ENCODE measurements at places on chromosomes 7 and 10. TPM values are rescaled to one million over a fixed set of nuclear protein-coding genes. Genes with fewer than 3 reads are reported as not detected.

- peak overlapping the region; percentile 79 for H3K27ac ChIP-seq
- H3K4me3 ChIP-seq, result no peak overlapping the region
- peaks cover 8% of the 10 kb centered on the region for H3K4me1 ChIP-seq
- no peak for DNase-seq
Measured at GRCh38 chr7:7946486-7946885, 22.1 kb upstream of the GLCCI1 start.

- H3K27me3 ChIP-seq, result no peaks in the 10 kb centered on the region
- peaks cover 71% of the 10 kb centered on the region for H3K4me1 ChIP-seq
- peaks cover 22% of the 10 kb centered on the region for H3K36me3 ChIP-seq
- H3K27ac ChIP-seq, result no peak overlapping the region
Measured at GRCh38 chr7:87206361-87206760, 13.2 kb downstream of the TMEM243 start.

PAPSS2 gene
- 0.05 TPM for polyA plus RNA-seq

GRCh38 chr10:19204246-19204917 lies 155.8 kb downstream of the MALRD1 start:
- H3K36me3 ChIP-seq, result no peaks in the 10 kb centered on the region
- no peaks in the 10 kb centered on the region for H3K27me3 ChIP-seq
- H3K27ac ChIP-seq, result no peak overlapping the region
- no peak overlapping the region for H3K4me3 ChIP-seq

SLC39A12 gene
- polyA plus RNA-seq, result not detected

- peaks cover 21% of the 10 kb centered on the region for H3K4me1 ChIP-seq
- H3K4me3 ChIP-seq, result no peak overlapping the region
- no peaks in the 10 kb centered on the region for H3K36me3 ChIP-seq
Measured at GRCh38 chr7:96833676-96834453, 124.2 kb upstream of the SEM1 start.

DNA sequence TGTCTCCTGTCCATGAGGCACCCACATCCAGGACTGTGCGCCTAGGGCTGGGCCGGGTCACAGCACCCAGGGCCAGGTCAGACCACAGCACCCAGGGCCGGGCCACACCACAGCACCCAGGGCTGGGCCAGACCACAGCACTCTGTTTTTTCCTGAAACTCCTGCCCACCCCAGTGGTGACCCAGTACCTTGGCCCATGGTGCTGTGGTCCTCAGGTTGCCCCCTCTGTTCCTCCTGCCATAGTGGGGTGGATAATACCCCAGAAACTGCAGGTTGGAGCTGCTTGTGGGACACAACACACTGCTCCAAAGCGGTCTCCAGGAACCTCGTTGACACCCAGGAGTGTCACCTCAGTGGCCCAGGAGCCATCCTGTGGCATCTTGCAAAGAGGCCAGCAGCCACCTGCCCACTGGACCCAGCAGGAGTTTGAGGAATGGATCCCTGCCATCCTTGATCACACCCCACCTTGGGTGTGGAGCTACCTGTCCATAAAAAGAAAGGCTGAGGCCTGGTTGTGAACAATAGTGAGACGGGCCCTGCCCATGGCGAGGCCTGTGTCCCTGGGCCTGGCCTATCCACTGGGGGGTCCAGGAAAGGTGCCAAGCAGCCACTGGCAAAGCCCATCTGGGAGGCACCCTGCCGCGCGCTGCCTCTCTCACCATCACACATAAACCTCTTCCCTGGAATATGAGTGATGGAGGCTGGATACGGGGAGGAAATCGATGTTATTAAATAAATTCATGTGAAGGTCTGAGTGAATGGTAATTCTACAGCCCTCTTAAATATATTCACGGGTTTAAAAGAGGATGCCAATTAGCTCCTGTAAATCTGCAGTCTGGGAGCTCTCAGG lies 89.0 kb downstream of the NKX6-2 start:
- DNase-seq, result no peak
- peaks cover 6% of the 10 kb centered on the region for H3K4me1 ChIP-seq
- H3K27me3 ChIP-seq, result no peaks in the 10 kb centered on the region
- H3K4me3 ChIP-seq, result no peak overlapping the region

- no peaks in the 10 kb centered on the region for H3K36me3 ChIP-seq
- no peaks in the 10 kb centered on the region for H3K27me3 ChIP-seq
- H3K4me3 ChIP-seq, result no peak overlapping the region
- H3K27ac ChIP-seq, result no peak overlapping the region
- H3K4me1 ChIP-seq, result no peaks in the 10 kb centered on the region
Measured at GRCh38 chr10:106226142-106226541, 938.4 kb downstream of the SORCS1 start.

DNA sequence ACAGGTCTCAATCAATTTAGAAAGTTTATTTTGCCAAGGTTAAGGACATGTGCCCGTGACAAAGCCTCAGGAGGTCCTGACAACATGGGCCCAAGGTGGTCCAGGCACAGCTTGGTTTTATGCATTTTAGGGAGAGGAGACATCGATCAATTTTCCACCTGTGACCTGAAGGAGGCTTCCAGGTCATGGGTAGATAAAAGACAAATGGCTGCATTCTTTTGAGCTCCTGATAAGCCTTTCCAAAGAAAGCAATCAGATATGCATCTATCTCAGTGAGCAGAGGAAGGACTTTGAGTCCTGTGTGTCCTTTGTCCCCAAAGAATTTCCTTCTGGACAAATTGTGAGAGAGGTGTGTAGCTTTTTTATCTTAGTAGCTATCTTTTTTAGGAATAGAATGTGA lies 15.8 kb downstream of the LRRC72 start:
- H3K36me3 ChIP-seq, result no peaks in the 10 kb centered on the region
- no peak overlapping the region for H3K27ac ChIP-seq
- DNase-seq, result no peak
- no peaks in the 10 kb centered on the region for H3K4me1 ChIP-seq
- H3K27me3 ChIP-seq, result no peaks in the 10 kb centered on the region

DNA sequence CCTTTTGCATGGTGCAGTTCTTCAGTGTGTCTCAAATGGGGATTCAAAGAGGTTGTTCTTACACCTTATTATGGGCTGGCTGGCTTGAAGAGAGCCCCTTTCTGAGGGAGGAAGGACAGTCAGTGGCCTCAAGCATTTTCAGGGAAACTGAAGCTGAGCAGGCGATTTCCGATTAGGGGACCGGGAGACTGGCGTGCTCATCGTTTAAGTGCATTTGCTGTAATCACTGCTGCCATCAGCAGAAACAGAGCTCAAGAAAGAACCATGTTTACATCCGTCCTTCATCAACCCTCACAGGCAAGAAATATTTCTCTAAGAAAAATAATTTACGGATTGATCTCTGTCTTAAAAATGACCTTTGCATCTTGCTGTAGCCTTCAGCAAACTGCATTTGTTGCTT lies 32.2 kb downstream of the DNAJB6 start:
- H3K27me3 ChIP-seq, result no peaks in the 10 kb centered on the region
- no peak overlapping the region for H3K4me3 ChIP-seq
- no peak for DNase-seq
- H3K27ac ChIP-seq, result no peak overlapping the region
- peaks cover 20% of the 10 kb centered on the region for H3K4me1 ChIP-seq
- H3K36me3 ChIP-seq, result peaks cover 32% of the 10 kb centered on the region

GRCh38 chr7:138000081-138000701 lies 1.7 kb downstream of the CREB3L2 start:
- no peaks in the 10 kb centered on the region for H3K27me3 ChIP-seq
- peaks cover 46% of the 10 kb centered on the region for H3K4me1 ChIP-seq
- peak overlapping the region; percentile 94 for H3K27ac ChIP-seq
- no peak for DNase-seq
- peak overlapping the region; percentile 94 for H3K4me3 ChIP-seq

GRCh38 chr10:30553018-30553625 lies 76.4 kb downstream of the LYZL2 start:
- H3K27ac ChIP-seq, result no peak overlapping the region
- no peaks in the 10 kb centered on the region for H3K27me3 ChIP-seq
- H3K4me1 ChIP-seq, result peaks cover 3% of the 10 kb centered on the region

- no peaks in the 10 kb centered on the region for H3K27me3 ChIP-seq
- peaks cover 90% of the 10 kb centered on the region for H3K4me1 ChIP-seq
- peak; percentile 32 for DNase-seq
- H3K36me3 ChIP-seq, result no peaks in the 10 kb centered on the region
Measured at GRCh38 chr10:17029581-17030271, 99.9 kb downstream of the CUBN start.

DNA sequence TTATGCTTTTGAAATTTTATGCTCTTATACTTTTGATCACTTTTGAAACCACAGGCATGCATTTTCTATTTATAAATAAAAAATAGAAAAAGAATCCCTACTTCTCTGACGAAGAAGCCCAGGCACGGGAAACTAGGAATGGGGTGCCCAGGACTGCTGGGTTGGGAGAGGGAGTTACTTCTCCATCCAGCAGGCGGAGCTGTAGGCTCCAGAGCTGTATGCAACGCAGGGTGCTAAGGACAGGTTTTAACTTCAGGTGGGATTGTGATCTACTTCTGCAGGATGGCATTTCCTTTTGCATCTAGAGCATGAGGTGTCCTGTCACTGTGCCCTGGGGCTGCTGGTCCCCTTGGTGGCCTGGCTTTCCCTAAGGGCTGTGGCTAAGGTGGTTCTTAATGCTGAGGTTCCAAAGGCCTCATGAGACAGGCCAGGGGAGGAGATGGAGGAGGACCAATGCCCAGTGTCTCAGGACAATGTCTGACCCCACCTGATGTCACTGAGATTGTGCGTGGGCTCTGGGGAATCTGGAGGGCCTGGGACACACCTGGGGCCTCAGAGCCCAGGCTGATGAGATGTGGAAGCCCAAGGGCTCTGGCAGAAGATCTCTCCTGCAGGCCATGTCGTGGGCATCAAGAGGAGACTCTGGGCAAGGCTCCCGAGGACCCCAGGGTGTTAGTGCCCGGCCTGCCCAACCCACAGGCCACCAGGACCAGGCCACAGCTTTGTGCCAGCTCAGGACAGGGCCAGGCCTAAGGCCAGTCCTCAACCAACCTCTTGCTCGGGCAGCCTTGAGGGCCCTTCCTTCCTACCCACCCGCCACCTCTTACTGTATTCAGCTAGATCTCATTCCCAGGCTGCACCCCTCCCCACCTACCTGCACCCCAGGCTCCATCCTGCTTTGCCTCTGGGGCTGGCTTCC lies 507 bp downstream of the CCDC201 start:
- H3K4me1 ChIP-seq, result no peaks in the 10 kb centered on the region
- no peak overlapping the region for H3K27ac ChIP-seq
- H3K27me3 ChIP-seq, result peaks cover 8% of the 10 kb centered on the region
- no peak overlapping the region for H3K4me3 ChIP-seq
- DNase-seq, result no peak

DNA sequence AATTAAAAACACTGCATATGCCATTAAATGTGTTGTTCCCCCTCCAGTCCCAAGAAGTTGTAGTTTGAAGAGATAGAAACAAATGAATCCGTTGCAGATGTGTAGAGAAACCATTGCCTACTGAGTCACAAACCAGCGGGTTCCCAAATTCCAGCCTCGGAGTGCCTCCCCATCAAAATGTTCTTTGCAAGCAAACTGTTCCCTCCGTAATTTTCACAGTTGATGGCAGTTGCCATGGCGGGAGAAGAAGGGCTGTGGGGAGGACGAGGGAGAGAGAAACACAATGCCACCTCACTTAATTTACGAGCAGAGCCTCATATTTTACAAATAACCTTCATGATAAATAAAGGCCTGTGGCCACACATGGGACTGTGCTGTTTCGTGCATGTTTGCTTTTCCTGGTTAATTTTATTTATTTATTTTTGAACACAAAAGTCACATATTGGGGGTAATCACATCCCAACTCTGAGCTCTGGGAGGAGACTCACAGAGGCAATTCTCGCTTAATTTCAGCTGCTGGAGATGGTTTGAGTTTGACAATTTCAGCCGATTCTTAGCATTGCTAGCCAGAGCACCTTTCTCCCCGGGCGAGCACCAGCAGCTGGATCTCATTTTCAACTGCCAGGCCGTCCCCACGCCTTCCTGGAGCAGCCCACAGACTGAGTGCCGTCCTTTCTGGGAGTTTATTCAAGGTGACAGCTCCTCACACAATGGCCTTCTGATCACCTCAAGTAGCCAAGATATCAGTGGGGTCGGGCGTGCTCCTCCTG lies 1084.2 kb downstream of the KCNMA1 start:
- no peak overlapping the region for H3K27ac ChIP-seq
- H3K4me3 ChIP-seq, result no peak overlapping the region
- H3K36me3 ChIP-seq, result no peaks in the 10 kb centered on the region
- H3K4me1 ChIP-seq, result no peaks in the 10 kb centered on the region
- H3K27me3 ChIP-seq, result peaks cover 10% of the 10 kb centered on the region
- DNase-seq, result no peak

UPK3B gene
- not detected for polyA plus RNA-seq

- no peaks in the 10 kb centered on the region for H3K4me1 ChIP-seq
- peaks cover 33% of the 10 kb centered on the region for H3K27me3 ChIP-seq
- no peak overlapping the region for H3K27ac ChIP-seq
- DNase-seq, result no peak
- H3K4me3 ChIP-seq, result no peak overlapping the region
- no peaks in the 10 kb centered on the region for H3K36me3 ChIP-seq
Measured at GRCh38 chr7:156461881-156462665, 178.5 kb upstream of the RNF32 start.

DNA sequence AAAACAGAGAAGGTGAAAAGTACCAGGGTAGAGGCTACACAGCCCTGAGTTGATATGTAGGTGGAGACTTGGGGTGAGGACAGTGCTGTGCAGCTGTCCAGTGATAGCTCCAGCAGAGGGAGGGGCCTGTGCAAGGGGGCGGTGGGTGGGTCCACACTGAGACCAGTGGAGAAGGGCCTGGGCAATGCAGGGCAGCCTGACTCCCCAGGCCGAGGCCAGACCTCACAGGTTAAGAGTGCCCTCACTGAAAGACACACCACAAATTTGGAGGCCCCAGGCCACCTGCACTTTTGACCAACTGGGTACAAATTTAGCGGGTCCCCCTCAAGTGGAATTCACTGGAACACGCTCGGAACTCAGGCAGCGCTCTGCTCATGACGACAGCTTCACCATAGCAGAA lies 6.7 kb upstream of the RASGEF1A start:
- no peak for DNase-seq
- H3K4me3 ChIP-seq, result no peak overlapping the region
- H3K27ac ChIP-seq, result no peak overlapping the region

DNA sequence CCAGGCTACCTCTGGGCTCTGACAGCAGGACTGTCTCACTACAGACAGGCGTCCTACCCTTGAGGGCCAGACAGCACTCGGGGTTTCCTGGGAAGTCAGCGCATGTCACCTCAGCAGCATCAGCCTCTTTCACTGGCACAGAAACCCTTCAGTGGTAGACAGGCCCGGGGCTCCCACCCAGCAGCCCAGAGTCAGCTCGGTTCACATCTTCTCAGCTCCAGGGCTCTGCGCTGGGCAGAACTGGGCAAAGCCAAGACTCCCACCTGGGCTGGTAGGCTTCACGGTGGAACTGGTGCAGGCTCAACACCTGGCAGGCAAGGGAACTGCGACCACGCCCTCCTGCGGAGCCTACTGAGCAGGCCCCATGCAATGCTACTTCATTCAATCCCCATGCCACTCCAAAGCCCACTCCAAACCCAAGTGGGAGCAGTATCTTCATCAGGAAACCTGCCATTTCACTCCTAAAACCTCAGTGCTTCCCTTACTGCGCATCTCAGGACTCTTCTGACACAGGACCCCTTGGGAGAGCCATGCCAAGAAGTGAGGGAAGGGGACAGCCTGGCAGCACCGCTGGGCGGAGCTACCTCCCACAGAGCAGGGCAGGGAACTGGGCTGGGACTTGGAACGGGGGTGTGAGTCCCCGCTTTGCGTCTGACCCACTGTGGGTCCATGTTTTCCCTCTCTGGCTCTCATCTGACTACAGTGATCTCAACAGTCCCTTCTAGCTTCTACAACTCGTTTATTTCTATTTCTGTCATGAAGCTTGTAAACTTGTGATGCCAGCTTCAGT lies 60.4 kb downstream of the SCRN1 start:
- H3K4me3 ChIP-seq, result no peak overlapping the region
- no peaks in the 10 kb centered on the region for H3K27me3 ChIP-seq

GRCh38 chr10:34236931-34237330 lies 578.2 kb downstream of the PARD3 start:
- DNase-seq, result no peak
- H3K4me3 ChIP-seq, result no peak overlapping the region
- H3K36me3 ChIP-seq, result no peaks in the 10 kb centered on the region
- no peak overlapping the region for H3K27ac ChIP-seq

- peaks cover 8% of the 10 kb centered on the region for H3K27me3 ChIP-seq
Measured at GRCh38 chr10:43222210-43222720, 44.6 kb downstream of the RASGEF1A start.
